Aorta (tissue), 5 donors: ENCODE measurements at places on chromosomes 12 and 14. TPM values are rescaled to one million over a fixed set of nuclear protein-coding genes. Genes with fewer than 3 reads are reported as not detected.
A peak's percentile ranks its signal among the peaks of the same experiment; 100 is the strongest.

GRCh38 chr12:27331927-27332324 is 710 bp upstream of the BMAL2 start:
- H3K36me3 ChIP-seq = no peaks in the 10 kb centered on the region
- no peak for DNase-seq
- H3K27me3 ChIP-seq = no peaks in the 10 kb centered on the region
- peak overlapping the region; percentile 83 for H3K4me3 ChIP-seq
- H3K27ac ChIP-seq = no peak overlapping the region

Gene MANSC4
- 0.49 TPM for polyA plus RNA-seq

DNA sequence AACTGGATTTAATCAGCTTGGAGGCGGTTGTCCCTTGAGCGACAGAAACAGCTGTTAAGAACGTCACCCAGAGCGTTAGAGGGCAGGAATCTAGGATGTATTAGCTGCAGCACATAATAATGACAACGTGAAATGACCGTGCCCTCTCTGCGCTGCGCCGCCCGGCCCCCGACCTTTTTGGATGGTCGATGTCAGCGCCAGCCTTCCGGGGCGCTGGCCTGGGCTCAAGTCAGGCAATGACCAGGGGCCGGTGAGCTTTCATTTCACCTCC is 427 bp upstream of the TMEM120B start:
- no peaks in the 10 kb centered on the region for H3K4me1 ChIP-seq
- no peaks in the 10 kb centered on the region for H3K27me3 ChIP-seq
- H3K4me3 ChIP-seq = peak overlapping the region; percentile 78
- peak overlapping the region; percentile 91 for H3K27ac ChIP-seq

DNA sequence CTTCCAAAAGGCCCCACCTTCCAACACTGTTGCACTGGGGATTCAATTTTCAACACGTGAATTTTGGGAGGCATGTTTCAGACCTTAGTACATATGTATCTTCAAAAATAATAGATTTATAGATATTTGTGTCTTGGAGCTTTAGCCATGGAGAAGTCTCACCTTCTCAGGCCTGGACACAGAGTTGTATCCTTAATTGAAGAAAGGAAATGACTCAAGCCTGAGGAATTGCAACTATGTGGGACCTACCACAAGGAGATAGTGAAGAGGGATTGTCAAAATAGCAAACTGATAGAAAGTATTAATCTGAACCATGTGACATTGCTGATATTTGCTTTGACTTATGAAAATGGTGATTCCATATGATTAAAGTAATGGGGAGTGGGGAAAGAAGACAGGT is 89.8 kb downstream of the ACSS3 start:
- no peak overlapping the region for H3K4me3 ChIP-seq
- DNase-seq = no peak
- H3K36me3 ChIP-seq = no peaks in the 10 kb centered on the region
- H3K27me3 ChIP-seq = no peaks in the 10 kb centered on the region
- H3K4me1 ChIP-seq = no peaks in the 10 kb centered on the region
- no peak overlapping the region for H3K27ac ChIP-seq

GRCh38 chr12:122865268-122866231 is 30.3 kb downstream of the HIP1R start:
- no peaks in the 10 kb centered on the region for H3K4me1 ChIP-seq
- H3K27me3 ChIP-seq = no peaks in the 10 kb centered on the region
- H3K4me3 ChIP-seq = no peak overlapping the region
- DNase-seq = peak; percentile 79
